Common myeloid progenitor, CD34-positive (primary cell): ENCODE measurements at places on chromosomes 3 and 15.

DNA sequence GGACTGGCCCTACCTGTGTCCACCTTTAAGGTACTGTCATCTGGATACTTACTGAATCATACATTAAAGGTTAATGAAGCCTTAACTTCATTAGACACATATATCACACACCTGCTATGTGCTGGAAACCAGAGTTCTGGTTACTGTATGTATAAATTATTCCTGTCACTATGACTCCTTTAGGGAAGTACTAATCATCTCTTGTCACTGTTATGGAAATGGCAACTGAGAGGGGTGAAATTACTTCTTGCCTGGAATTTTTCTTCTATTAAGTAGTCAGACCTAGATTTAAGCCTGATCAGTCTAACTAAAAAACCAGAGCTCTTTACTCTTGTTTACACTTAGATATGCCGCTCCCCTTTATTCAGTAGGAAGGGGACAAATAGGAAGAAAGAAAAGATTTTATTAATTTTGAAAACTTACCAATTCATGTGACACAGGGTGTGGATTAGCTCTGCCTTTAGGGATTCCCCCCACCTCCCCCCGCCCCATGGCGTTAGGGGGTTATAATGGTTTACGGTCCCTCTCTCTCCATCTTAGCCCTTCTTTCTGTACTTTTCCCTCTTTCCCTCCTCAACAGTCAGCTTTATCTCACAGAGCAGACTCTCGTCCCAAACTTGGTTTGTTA lies 152.5 kb downstream of the KLHL25 start:
- peak; percentile 22 for DNase-seq

- DNase-seq, result no peak
Observed at GRCh38 chr3:49339581-49339940, 292 bp downstream of the USP4 start.

GRCh38 chr3:18591120-18591519 lies 166.0 kb upstream of the SATB1 start:
- no peak for DNase-seq

- DNase-seq, result no peak
Observed at GRCh38 chr3:58899953-58900298, 149.9 kb downstream of the CFAP20DC start.

DNA sequence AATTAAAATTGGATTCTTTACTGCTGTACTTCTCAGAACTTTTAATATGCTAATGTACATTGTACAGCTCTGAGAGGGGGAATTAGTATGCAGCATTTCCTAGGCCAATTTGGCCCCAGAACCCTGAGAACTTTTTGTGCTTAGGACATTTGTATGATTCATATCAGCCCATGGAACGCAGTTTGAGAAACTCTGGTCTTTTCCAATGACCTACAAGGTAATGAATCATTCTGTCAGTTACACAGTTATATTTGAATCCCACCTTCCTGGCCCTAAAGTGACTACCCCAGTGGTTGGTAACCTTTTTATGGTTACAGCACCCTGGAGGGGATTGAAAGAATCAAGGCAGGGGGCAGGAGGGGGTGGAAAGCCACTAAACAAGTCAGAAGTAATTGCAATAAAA lies 25.6 kb upstream of the KBTBD12 start:
- no peak for DNase-seq

GRCh38 chr3:193850084-193850619 lies 257.1 kb downstream of the OPA1 start:
- DNase-seq, result no peak

DNA sequence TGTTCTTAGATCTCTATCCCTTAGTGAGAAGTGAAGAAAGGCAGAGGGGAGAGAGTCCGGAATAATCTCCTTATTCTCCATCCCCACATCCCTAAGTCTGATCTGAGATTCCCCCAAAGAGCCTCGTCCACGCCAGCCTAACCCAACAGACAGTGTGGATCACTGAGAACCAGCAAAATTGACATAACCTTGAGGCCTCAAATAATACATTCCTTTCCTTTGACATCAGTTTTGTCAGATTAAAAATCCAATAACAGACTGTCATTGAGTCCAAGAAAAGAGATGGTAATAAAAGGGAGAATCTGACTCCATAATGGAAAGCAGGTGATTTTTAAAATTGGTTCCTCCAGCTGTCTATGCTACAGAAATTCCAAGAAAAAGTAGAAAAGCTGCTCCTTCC lies 7.7 kb upstream of the SIAH2 start:
- no peak for DNase-seq

DNA sequence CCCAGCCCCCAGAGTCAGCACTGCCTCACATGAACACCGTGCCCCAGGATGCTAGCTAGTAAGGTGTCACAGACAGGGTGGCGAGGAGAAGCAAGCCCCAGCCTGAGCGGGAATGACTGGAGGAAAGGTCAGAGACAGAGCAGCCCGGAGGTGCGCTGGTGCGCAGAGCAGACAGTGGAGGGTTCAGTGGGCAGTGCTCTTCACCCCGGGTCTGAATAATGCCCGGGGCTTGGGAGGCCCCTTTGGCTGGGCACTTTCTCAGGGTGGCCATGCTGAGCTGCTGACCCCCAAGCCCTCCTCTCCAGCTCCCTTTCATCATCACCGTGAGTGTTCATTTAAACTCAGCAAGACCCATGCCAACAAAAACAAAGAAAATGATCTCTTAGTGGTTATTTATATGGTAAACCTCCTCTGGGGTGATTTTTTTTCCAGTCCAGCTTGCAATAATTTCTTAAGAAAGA lies 110.8 kb downstream of the VGLL4 start:
- DNase-seq, result no peak

DNA sequence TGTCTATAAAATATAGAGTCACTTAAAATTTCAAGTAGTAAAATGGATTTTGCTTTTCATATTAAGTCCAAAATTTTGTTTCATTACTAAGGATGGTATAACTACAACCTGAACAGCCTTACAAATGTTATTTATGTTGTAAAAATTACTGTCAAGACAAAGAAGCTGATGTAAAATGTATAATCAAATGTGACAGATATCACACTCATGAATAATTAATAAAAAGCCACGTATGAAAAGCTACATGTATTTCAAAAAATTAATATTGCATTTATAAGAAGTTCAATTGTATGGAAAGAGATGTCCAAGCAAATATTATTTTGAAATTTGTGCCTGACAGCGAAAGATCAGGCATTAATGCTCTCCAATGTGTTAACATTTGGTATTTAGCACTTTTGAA lies 48.9 kb downstream of the KBTBD8 start:
- DNase-seq, result no peak

DNA sequence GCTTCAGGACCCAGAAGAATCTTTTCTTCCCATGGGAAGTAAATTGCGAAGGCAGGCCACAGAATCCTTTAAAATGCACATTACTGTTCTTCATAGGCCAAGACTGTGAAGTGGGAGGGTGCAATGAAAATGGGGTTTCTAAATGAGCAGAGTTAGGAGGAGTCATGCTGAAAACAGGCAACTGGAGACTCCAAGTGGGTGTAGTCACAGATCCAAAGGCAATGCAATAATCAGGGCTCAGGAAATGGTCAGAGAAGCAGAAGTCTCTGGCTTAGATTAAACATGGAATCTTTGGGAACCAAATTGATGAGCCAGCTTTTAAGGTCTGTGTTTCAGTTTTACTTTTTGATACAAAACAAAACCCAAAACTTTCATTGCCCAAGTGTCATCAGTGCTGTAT lies 37.6 kb downstream of the HHLA2 start:
- no peak for DNase-seq

- no peak for DNase-seq
Observed at GRCh38 chr15:62413153-62413552, 248.1 kb upstream of the C2CD4B start.

DNA sequence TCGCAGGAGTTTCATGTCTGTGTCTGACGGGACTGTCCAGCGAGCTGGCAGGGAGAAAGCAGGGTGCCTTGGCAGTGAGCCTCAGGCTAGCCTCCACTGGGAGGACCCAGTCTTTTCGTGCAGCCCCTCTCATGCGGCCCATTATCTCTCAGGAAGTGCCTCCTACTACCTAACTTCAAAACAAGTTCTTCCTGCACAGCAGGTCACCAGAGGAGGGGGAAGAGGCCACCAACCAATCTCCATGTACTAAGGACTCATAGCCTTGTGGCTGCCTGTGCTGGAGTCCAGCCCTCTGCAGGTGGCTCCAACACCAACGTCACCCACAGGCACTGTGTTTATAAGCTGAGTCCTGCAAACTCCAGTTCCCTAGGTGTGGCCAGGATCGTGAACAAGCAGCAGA lies 4.8 kb downstream of the VIPR1 start:
- DNase-seq, result no peak

DNA sequence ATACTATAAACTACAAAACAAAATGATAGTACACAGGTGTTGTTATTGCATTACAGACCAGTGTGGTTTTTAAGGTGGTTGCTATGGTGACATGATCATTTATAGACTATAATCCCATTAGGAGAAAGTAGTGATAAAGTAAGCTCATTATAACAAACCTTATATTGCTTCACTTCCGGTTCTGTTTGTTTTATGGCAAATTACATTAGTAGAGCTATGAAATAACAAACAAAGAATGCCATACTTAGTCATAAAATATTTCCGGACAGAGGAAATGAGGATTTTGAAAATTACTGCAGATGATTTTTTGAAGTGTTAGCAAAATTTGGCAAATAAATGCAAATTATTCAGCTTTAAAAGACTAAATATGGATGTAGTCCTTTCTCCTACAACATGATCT lies 640.4 kb upstream of the ARPP21 start:
- DNase-seq, result no peak

DNA sequence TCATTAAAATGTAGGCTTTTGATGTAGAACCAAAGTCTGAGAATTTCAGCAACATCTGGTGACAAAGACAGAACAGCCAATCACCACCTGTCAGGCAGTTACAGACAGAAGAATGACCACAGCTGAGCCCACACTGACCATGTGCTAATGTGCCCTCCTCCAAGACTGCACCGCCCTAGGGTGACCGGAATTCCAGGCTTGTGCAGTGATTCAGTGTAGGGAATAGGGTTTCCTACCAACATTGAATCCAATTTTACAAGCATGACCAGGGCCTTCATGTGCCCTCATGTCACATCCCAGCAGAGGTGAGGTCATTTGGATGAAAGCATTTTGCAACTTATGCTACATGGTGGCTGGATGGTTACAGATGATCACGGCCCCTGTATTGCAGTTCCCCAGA lies 412.5 kb downstream of the SOX2 start:
- DNase-seq, result no peak

DNA sequence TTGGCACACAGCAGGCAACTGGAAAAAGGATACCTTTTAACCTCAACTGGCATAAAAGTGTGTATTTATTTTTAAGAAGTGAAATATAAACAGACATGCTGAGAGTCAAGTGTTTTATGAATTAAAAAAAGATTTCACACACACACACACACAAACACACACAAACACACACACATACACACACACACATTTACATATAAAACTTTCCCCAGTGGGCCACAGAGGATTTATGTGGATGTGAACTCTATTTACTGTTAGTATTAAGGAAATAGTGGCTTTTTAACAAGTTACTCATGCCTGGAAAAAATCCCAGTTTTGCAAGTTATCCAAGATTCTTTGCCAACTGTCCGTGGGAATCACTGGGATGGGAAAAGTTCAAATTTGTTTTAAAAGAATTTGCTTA lies 725.9 kb upstream of the NR2F2 start:
- no peak for DNase-seq

DNA sequence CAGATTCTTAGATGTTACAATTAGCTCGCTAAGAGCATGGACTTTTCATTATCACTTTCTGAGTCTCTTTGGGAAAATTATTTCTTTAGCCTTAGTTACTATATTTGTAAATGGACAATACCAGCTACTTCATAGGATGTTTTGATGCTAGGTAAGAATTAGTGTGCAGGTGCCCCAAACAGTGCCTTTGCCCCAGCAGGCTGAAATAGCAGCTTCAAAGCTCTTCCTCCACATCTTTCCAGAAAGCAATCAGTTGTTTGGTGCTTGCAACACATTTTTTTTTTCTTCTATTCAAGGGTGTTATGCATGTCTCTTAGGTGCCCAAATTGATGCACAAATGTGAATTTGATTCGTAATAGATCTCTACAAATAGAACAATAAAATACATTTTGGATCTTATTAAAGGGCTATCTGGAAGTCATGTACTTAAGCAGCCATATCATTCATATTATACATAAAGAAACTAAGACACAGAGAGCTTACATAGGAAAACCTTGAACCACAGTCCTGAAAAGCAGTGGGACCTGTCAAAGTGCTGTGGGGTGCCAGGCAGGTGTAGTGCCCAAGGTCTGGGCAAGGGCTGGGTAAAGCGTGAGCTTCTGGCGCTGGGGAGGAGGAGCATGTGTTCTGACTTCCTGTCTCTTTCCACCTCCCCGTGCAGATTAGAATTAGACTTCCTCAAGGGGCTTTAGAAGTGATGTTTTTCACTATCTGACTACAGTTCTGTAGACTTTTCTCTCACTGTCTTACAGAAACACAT lies 62.9 kb downstream of the FNDC3B start:
- peak; percentile 80 for DNase-seq

DNA sequence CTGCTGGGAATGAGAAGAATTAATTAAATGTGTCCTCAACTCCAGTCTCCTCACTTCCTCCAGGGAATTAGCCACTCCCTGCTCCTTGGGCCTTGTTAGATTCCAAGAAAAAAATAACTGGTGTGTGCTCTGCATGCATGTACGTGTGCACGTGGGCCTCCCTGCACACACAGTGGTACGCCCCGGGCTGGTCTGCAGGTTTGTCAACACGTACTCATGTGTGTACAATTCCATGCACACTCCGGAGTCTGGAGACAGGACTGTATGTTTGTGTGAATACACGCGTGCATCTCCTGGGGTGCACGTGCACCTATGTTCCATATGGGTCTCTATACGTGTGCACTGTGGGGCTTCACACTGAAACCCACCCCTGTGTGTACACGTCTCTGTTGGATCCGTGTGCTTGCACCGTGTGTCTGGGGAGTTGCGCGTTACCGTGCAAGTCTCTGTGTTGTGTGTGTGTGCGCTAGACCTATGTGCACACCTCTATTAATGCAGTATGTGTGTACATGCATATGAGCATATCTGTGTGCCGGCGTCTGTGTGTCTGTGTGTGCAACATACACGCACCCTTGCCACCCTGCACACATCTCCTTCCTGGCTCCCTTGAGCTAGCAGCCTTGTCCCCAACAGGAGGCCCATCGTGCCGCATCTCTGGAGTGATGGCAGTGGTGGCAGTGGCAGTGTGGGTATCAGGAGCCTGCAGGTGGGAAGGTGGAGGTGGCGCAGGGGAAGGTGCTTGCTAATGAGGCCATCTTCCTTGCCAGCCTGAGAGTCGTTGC lies 210.1 kb downstream of the TBC1D2B start:
- DNase-seq, result no peak

GRCh38 chr3:69815970-69816369 lies 76.7 kb downstream of the MITF start:
- DNase-seq, result no peak

DNA sequence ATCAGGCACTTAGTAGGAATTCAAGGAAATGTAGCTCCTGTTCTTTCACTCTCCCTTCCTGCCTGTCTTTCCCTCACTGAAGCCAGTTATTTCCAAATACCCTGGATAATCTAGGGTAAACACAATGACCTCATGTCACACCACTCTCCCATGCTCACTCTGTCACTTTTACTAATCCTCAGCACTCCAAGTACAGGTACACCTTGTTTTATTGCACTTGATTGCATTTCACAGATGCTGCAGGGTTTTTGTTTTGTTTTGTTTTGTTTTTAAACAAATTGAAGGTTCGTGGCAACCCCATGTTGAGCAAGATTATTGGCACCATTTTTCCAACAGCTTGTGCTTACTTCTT lies 40.8 kb downstream of the PPM1L start:
- DNase-seq, result no peak
